Fibroblast of skin of scalp (primary cell): ENCODE measurements at places on chromosomes 13 and 19.

DNA sequence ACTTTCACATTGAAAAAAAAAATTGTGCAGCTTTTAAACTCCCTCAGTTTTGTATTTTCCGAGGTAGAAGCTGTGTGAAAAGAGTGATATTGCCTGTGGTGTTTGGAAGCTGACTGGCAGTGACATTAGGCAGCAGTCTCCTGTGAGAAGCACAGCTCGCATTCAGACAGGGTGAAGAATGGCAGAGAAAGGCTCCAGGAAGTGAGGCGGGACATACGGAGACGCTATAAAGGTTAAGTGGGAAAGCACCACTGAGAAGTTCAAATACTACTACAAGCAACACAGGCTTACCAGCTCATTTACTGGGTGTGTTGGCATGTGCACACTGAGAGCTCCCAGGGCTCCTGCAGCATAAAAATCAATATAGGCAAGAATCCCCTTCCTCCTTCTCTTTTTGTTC is 88.4 kb downstream of the RXFP2 start:
- DNase-seq, result no peak

- peak; percentile 70 for DNase-seq
Observed at GRCh38 chr19:40542202-40542859, 34.3 kb upstream of the SHKBP1 start.

DNA sequence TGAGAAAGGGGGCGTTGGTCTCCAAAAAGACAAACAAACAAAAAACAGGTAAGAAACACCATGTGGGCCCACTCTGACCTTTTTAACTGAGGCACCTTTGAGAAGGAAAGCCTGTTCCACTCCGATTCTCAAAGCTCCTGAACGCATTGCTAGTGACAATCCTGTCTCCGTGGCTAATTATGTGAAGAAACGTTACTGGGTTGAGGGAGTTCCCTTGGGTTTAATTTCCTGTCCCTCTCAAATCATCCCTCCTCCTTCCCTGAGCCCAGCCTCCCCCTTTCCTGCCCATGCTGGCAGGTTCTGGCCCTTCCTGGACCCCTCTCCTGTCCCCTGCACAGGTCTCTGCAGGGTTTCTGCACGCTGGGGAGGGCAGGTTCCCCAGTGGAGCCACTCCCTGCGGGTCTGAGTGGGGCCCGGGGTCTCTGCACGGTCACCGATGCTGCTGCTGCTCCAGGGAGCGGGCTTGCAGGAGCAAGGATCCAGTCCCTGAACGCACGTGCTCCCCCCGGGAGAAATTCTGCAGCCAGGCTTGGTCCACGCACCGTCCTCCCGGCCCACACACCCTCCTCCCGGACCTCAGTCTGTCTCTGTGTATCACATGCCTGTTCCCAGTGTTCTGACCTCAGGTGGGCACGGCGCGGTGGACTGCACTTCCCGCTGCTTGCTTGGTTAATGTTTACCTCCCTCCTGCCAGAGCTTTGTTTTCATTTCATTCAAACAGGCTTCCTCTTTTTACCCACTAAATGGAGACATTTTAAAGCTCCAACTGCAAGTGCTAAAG is 76.4 kb upstream of the MCF2L start:
- DNase-seq, result no peak

- no peak for DNase-seq
Observed at GRCh38 chr13:114272977-114273376, 8.4 kb upstream of the UPF3A start.

DNA sequence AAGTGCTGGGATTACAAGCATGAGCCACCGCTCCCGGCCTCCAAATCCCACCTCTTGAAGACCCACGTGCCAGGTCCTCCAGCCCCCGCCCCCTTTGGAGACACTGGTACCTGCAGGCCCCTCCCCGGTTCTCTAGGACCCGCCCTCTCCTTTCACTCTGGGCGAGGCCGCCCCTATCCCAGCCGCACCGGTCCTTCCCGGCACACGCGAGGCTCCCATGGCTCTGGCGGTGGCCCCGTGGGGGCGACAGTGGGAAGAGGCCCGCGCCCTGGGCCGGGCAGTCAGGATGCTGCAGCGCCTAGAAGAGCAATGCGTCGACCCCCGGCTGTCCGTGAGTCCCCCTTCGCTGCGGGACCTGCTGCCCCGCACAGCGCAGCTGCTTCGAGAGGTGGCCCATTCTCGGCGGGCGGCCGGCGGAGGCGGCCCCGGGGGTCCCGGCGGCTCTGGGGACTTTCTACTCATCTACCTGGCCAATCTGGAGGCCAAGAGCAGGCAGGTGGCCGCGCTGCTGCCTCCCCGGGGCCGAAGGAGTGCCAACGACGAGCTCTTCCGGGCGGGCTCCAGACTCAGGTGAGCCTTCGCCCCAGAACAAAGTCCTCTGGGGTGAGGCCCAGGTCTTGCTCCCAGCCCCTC is at the start of gene CBLC:
TSS of gene CBLC (plus strand) at position 176 of the 633 bp plus-strand sequence. CDS start at position 218, 42 bp downstream.
- DNase-seq, result no peak

DNA sequence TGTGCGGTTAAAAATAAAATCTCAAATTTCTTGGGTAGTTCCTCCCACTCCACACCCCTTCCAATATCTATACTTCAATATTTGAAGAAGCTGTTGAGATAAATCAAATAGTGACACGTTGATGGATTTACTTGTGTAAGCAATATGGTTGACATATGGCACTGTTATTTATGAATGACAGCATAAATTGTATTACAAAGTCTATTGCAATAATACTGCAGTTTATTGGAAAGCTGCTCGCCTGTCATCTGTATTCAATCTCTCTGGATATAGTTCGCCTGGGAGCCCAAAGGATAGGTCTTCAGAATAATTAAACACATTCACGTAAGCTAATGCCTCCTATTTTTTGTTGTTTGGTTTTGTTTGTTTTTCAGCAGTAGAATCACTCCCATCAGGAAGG is 5.0 kb upstream of the ZIC5 start:
- DNase-seq, result no peak

DNA sequence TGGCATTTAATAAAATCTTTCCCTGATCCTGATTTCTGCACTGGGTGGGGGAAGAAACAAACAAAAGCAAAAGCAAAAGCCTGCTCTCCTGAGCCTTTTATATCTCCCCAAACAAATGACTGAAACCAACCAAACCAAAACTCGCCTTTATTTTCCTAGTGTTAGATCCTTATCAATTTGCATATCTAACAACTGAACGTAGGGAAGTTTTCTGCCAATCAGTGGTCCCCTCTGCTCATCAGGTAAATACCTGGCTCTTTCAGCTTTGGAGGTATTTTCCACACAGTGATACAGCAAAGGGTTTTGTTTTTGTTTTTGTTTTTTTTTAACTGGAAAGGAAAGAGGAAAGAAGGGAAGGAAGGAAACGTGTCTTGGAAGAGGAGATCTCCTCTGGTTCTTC is 3.3 kb downstream of the AMER2 start:
- no peak for DNase-seq

GRCh38 chr19:41351339-41352245 is 2.1 kb downstream of the TGFB1 start:
- peak; percentile 52 for DNase-seq

GRCh38 chr19:17294051-17294891 is 9.0 kb downstream of the ABHD8 start:
- peak; percentile 30 for DNase-seq

DNA sequence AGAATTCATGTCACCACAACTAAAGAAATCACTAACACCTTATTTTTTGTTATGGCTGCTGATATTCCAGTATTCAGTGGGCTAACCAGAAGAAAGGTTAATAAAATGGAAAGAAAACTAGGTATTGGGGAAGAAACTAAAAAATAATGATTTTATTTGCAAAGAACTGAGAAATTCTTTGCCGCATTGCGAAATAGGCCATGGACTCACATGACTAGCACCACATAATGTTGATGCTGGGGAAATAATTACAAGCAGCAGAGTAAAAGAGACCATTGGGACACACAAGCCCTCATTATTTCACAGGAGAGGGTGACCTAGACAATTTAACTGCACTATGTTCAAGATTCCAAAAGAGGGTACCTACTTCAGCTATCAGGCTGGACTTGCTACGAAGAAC is 1411.5 kb downstream of the SLITRK5 start:
- DNase-seq, result no peak
